A673 (cell line): ENCODE measurements at places on chromosomes 13 and 19.
A peak's percentile ranks its signal among the peaks of the same experiment; 100 is the strongest.

GRCh38 chr13:110633776-110634175 is 18.4 kb downstream of the NAXD start:
- no peak for DNase-seq

- DNase-seq, result no peak
Observed at GRCh38 chr19:18483119-18483890, 38.6 kb downstream of the ELL start.

DNA sequence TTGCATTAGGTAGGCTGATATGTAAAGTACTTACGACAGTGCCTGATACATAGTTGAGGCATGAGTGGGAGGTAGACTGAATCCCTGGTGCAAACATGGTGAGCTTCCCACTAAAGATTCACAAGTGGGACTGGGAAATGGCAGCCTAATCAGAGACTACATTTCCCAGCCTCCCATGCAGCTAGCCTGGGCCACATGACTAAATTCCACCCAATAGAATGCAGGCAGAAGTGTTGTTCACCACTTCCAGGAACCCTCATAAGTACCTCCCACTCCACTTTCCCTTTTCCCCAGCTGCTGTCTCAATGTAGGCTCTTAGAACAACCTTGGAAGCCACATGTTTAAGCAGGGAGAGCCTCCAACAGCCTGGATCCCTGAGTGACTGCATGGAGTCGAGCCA is 104.9 kb downstream of the CACNA1A start:
- DNase-seq, result peak; percentile 45

DNA sequence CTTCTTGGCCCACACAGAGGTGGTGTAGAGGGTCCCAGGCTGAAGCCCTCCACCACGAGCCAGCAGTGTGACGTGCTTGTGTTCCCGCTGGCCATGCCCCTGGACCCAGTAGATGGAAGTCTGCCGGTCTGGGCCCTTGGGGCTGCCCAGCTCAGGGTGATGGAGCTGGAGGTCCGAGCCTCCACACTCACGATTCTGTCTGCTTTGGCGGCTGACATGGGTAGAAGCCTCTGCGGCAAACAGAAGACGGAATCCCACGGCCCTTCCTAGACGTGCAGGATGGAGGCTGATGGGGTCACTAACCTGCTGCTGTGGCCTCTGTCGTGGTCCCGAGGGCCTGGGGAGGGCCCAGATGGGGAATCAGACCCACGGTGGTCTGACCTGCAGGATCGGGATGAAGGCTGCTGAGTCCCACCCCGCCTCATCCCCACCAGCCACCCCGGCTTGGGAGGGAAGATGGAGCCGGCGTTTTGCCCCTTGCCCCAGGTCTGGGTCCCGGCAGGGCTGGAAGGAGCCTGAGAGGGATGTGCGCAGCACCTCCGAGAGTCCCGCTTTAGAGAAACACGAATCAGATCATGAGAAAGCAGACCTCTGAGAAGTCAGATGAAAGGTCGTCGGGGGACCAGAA is 4.4 kb downstream of the TMEM86B start:
- DNase-seq, result no peak

DNA sequence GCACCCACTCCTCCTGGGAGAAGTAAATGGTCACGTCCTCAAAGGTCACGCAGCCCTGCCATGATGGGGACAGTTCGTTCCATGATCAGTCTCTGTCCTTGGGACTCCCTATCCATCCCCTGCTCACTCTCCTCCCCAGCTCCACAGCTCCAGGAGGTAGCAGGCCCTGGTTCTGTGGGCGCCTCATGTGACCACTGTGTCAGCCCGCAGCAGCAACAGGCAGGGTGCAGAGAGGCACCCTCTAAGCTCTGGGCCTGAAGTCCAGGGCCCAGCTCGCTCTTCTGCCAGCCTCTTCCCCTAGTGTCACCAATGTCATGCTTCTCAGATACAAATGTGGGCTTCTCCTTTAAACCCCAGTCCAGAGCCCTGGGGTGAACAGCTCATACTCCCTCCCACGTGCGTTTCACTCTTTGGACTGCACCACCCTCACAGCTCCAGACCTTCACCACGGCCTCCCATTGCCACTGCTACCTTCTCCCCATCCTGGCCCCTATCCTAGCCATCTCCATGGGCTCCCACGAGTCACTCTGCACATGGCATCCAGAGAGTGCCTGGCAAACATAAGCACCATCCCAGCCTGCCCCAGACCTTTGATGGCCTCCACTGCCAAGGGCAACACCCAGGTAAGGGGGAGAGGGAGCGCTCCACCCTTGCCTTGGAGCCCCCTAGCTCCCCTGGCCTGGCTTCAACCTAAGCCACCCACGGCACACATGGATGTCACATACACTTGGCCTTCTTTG is 2.9 kb downstream of the ZNF792 start:
- no peak for DNase-seq

- DNase-seq, result peak; percentile 85
Observed at GRCh38 chr13:33178209-33178840, 107.2 kb downstream of the STARD13 start.

- DNase-seq, result no peak
Observed at GRCh38 chr19:35911173-35911572, 3.1 kb upstream of the TYROBP start.

DNA sequence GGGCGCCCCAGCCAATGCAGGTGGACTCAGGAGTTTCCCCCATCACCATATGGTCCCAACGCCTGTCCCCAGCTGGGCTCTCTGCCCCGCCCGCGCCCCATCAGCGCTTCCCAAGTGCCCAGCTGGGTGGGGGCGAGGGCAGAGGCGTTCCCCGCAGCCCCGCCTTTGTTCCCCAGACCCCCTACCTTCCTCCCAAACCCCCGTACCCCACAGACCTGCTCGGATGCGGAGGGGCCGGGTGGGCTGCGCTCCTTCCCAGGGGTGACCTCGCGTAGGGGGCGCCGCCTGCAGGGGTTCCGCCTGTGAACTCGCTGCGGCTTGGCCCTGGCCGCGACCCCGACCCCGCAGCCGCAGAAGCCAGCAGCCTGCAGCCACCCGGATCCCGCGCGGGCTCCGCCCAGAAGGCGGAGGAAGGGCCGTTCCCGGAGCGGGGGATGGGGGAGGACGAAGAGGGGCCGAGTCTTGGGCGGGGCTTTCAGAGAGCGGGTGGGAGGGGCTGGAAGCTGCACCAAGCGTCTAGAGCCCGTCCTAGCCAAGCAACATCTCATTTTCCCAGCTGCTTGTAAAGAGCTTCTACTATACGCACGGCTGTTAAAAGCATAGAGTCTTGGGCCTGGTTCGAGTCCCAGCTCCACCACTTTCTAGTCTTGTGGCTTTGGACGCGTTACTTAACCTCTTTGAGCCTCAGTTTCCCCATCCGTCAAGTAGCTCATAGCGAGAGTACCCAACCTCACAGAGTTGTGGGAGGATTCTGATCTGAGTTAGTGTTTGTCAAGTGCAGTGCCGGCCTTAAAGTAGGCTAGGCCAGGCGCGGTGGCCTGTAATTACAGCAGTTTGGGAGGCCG is at the start of gene RAB3D:
Gene RAB3D (minus strand): TSS at position 404 of the 845 bp plus-strand sequence. CDS start 2,258 bp downstream, outside the sequence.
- DNase-seq, result peak; percentile 95

DNA sequence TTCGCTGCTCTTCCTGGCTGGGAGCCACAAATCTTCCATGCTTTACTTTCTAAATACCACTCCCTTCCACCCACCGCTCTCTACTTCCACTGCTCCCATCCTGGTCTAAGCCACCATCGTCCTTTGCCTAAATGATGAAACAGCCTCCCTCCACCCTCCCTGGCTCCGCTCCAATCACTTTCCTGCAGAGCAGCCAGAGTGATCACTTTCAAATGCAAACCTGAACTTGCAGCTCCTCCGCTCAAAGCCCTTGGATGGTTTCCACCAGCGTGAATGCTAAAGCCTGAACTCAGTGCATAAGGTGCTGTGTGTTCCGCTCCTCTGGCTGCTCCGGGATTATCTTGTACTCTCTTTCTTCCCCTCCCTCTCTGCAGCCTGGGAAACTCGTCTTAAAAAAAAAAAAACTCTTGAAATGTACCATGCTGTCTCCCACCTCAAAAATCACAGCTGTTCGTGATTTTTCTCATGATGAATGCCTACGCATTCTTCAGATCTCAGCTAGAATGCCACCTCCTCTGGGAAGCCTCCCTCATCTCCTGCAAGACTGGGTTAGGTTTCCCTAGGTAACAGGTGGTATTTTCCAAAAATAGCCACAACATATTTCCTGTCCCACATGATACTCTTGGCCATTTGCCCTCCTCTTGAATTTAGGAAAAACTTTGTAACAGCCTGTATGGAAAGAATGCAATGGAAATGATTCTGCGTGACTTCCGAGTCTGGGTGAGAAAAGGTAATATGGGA is 3.7 kb upstream of the SIN3B start:
- DNase-seq, result peak; percentile 76
